CD4-positive, alpha-beta T cell treated with Interleukin-1 beta for 1 hour (primary cell): ENCODE measurements at places on chromosomes 12 and 14.

DNA sequence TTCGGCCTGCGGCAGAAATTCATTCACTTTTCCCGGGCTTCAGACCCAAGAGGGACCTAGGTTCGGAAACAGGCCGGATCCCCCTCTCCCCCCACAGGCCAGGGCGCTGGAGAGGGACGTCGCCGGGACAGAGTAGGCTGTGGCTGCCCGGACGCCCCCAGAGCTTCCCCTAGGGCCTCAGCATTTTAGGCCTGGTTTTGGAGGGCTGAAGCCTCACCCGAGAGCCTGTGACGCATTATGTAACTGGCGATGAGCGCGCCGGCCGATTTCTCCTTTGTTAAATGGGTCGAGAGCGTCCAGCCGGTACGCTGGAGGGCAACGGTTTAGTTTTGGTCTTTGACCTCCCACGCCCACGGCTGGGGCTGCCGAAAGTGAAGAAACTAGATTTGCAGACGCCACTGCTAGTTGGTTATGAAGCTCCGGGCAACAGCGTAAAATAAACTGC is 657 bp downstream of the PEBP1 start:
- peak; percentile 21 for DNase-seq

DNA sequence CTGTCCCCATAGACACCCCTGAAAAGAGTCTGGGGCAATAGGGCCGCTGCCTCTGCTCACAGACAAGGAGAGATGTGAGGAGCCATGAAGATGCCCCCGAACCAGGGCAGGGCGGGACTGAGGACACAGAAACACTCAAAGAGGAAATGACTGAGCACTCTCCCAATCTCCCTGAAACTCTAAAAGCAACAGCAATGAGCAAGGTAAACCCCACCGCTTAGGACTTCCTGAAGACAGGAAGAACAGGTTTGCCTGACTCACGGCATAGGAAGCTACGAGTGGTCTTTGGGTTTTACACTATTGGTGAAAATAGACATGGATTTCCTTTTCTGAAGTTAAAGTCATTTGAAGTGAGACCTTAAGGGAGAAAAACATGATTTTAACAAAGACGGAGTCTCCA is 32.5 kb downstream of the STX2 start:
- no peak for DNase-seq

DNA sequence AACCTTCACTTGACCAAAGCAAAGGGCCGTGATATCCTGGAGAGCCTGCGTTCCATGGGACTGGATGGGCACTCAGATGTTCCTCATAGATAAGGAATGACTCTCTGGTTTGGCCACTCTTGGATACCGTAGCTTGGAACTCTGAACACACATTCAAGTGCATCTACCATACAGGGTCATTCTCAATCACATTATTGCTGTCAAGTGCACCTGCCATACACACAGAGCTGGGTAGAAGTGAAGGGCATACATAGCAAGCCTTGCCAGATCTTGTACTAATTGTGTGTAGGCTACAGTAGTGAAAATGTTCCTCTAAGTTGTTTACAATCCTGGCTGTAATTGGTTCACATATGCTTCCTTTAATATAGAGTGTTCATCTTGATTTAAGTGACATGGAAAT is 58.3 kb downstream of the PELI2 start:
- no peak for DNase-seq

- DNase-seq: no peak
Measured at GRCh38 chr12:76250256-76250655, 98.0 kb downstream of the BBS10 start.

- peak; percentile 71 for DNase-seq
Measured at GRCh38 chr14:105448706-105449111, 25.9 kb upstream of the CRIP2 start.
